ENCODE measurements at places on chromosomes 7 and 10.
A peak's percentile ranks its signal among the peaks of the same experiment; 100 is the strongest.

- DNase-seq = no peak
Measured at GRCh38 chr7:22460363-22460988, 39.5 kb downstream of the STEAP1B start.

GRCh38 chr7:155230169-155230593, 67.5 kb upstream of the INSIG1 start:
- DNase-seq = peak; percentile 95

GRCh38 chr10:46286991-46287693, at the start of gene ANTXRL:
TSS of gene ANTXRL (plus strand) at chr10:46286997. CDS start at chr10:46287263, 266 bp downstream.
- DNase-seq = no peak

DNA sequence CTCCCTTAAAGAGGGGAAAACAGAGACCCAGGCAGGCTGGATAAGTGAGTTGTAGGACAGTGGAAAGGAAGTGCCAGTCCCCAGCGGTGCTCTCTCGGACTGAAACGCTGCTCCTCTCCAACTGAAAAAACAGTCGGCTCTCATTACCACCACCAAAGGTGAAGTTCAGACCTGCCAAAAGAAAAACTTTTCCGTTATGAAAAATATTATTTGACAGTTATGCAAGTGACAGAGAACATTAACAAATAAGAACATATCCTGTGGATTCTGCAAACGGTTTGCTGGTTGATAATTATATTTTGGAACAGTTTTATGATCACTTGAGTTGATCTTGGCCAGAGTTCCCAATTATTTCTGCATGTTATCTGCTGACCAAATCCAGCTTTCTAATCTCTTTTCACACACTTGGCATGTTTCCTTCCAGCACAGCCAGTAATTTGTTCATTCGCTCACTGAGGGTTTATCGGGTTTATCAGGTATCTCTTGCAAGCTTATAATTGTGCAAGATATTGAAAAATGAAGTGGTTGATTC, 82.6 kb downstream of the PTPRE start:
- peak; percentile 60 for DNase-seq

DNA sequence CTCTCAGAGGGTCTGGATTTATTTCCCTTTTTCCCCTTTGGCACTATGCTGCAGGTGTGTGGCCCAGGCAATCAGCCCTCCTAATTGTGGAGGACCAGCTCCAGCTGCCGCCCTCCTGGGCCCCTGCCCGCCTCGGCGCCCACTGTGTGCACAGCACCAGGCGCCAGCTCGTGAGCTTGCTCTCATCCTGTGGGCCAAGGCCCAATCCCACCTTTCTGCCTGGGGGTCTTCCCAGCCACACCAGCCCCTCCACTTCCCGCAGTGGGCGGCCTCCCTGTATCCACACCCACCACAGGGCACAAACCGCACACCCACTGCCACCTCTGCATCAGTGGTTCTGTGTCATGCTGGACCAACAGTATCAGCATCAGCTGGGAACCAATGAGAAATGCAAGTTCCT, 25.5 kb upstream of the SLIT1 start:
- DNase-seq = no peak

DNA sequence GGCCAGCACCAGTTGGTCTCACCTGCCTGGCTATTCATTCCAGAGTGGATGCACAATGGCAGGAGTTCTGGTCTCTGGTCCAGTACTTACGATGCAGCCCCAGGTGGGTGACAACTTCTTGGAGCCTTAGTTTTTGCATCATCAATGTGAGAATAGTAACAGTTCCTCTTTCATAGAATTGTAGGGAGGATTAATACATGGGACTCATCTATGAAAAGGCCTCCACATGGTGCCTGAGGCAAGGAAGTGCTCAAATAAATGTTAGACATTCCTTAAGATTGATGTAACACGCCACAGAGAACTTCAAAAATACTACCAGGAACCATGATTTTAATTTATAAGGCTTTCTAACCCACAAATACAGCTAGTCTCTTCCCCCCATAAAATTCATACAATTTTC, 120.1 kb upstream of the CHST15 start:
- DNase-seq = no peak

DNA sequence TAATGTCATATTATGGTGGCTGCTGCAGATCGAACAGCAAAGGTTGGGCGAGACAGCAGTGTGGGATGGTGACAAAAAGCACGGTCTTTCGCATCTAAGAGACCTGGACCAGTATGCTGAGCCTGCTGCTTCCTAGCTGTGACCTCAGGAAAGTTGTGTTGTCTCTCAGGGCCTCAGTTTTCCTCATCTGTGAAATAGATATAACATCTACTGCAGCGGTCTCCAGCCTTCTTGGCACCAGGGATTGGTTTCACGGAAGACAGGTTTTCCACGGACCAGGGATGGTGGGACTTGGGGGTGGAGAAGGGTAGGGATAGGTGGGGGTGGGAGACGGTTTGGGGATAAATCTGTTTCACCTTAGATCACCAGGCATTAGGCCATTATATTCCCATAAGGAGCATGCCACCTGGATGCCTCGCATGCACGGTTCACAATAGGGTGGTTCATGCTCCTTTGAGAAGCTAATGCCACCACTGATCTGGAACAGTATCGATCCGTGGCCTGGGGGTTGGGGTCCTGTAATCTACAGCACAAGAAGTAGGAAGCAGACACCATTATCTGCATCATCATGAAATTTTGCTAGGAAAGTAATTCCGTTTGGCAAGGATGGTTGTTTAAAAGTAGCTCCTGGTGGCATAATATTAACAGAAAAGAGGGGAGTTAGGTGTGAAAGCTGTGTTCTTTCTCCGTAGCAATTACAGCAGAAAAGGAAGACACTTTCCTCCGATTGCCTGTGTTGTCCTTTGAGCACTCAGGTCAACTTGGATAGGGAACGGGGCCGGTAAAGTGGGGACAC, 10.8 kb downstream of the KLF6 start:
- DNase-seq = peak; percentile 70

DNA sequence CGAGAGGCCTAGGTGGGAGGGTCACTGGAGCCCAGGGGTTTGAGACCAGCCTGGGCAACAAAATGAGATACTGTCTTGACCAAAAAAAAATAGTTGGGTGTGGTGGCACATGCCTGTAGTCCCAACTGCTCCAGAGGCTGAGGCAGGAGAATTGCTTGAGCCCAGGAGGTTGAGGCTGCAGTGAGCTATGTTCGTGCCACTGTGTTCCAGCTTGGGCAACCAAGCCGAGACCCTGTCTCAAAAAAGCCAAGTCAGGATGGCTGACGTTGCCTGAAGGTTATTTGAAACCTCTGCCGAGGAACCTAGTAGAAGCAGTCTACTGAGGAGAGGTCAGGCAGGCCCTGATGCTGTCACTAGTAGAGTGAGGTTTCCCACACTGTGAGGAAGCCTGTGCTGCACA, 22.8 kb downstream of the DNAJB6 start:
- DNase-seq = no peak

DNA sequence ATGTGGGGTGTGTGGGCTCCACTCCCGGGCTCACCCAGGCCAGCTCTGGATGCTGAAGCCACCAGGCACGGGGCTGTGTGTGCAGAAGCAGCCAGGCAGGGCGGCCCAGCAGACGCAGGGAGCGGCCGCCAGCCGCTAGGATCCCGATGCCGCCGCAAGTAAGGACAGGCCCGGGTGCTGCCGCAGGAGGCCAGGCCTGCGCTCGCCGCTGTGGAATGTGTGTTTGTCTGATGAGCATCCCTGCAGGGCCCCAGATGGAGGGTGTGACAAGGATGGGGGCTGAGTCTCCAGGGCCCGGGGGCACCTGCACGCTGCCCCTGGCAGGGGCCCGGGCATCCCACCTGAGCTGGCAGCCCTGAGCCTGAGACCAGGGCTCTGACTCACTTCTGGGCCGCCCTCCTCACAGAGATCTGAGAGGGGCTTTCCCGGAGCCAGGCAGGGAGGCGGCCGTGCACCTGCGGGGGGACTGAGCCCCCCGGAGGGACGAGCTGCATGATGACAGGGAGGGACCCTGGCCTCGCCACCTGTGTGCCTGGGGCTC, 101.5 kb downstream of the FOXL3 start:
- no peak for DNase-seq

- DNase-seq = no peak
Measured at GRCh38 chr7:101553771-101554445, 75.2 kb downstream of the MYL10 start.

- peak; percentile 41 for DNase-seq
Measured at GRCh38 chr7:70856901-70857630, 274.9 kb upstream of the GALNT17 start.

DNA sequence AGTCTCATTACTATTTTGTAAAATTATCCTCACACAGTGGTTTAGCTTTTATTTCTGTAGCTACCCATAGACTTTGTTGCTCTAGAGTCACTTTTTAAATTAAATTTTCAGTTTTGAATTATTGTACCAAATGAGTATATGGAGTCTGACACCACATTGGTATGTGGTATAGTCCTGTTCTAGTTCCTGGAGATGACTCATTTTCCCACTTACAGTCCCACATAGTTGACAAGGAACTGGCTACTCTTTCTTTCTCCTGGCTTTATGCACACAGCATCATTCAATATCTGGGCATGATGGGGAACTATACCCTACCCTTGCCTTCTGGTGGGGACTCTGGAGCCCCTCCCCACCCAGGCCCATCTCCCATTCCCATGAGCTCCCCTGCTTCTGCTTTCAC, 92.6 kb upstream of the RAB11FIP2 start:
- DNase-seq = peak; percentile 20

GRCh38 chr10:78203915-78204818, 170.5 kb downstream of the RPS24 start:
- DNase-seq = no peak

DNA sequence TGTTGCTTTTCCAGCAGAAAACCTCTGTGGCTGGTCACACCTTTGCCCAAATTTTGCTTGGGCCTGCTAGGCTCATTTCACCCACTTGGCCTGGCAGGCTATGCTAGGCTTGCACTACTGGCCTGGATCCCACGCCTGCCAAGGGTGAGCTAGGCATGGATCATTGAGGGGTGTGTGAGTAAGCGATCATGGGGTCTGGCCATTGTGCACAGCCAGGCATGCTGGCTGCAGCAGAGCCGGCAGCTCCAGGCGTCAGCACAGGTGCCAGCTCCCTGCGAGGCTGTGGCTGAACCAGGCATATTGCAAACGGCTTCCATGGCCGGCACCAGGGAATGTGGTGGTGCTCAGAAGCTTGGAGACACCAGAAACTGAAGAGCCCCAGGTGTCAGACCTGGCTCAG, 19.2 kb downstream of the CFAP70 start:
- DNase-seq = no peak

GRCh38 chr7:99997545-99998137, 17.8 kb upstream of the ZKSCAN1 start:
- peak; percentile 32 for DNase-seq

DNA sequence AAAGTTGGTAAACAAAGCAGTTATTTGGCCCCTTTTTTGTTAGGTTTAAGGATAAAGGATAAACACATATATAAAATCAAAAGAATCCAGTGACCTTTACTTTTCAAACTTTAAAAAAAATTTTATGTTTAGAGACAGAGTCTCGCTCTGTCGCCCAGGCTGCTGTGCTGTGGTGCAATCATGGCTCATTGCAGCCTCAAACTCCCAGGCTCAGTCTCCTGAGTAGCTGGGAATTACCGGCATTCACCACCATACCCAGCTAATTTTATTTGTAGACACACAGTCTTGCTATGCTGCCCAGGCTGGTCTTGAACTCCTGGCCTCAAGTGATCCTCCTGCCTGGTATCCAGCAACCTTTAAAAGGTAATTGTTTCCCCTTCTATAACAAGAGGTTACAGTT, 31.3 kb downstream of the GNA12 start:
- peak; percentile 63 for DNase-seq

- DNase-seq = peak; percentile 82
Measured at GRCh38 chr10:133308421-133309099, at the start of the genes TUBGCP2 and ZNF511. TSS of gene TUBGCP2 (minus strand) at chr10:133308872. CDS start at chr10:133302941, 5,931 bp downstream. TSS of gene ZNF511 (plus strand) at chr10:133308914. CDS start at chr10:133308944, 30 bp downstream.

- DNase-seq = peak; percentile 21
Measured at GRCh38 chr10:114353383-114353782, 50.9 kb downstream of the AFAP1L2 start.

DNA sequence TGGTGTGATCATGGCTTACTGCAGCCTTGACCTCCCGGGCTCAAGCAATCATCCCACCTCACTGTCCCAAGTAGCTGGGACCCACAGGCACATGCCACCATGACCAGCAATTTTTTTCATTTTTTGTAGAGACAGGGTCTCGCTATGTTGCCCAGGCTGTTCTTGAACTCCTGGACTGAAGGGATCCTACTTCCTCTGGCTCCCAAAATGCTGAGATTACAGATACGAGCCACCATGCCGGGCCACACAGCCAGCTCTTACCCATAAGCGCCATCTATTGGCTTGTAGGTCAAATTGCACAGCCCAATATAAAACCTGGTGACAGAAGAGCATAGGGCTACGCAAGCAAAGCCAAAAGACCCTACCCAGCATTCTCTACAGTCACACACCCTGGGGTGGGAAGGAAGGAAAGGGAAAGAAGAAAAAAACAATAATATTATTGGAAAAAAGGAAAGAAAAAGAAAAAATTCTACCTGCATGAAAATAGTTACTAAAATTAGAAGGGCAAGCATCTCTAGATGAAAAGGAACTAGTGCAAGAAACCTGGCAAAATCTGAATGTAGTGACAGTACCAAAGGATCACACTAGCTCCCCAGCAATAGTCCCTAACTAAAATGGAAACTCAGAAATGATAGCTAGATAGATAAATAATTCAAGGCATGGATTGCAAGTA, 29.4 kb upstream of the AMPH start:
- peak; percentile 55 for DNase-seq

DNA sequence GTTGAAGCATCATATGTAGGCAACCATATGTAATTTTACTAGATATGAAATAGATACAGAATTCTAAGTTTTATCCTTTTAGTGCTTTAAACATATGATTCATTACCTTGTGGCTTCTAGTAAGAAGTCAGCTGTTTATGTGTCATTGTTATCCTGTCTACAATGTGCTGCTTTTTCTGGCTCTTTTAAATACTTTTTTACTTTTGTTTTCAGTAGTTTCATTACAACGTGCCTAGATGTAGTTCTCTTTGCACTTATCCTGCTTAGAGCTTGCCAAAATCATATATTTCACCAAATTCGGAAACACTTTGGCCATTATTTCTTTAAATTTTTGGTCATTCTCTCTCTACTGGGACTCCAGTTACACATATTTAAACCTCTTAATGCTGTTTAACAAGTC, 26.4 kb downstream of the YAE1 start:
- DNase-seq = peak; percentile 86

DNA sequence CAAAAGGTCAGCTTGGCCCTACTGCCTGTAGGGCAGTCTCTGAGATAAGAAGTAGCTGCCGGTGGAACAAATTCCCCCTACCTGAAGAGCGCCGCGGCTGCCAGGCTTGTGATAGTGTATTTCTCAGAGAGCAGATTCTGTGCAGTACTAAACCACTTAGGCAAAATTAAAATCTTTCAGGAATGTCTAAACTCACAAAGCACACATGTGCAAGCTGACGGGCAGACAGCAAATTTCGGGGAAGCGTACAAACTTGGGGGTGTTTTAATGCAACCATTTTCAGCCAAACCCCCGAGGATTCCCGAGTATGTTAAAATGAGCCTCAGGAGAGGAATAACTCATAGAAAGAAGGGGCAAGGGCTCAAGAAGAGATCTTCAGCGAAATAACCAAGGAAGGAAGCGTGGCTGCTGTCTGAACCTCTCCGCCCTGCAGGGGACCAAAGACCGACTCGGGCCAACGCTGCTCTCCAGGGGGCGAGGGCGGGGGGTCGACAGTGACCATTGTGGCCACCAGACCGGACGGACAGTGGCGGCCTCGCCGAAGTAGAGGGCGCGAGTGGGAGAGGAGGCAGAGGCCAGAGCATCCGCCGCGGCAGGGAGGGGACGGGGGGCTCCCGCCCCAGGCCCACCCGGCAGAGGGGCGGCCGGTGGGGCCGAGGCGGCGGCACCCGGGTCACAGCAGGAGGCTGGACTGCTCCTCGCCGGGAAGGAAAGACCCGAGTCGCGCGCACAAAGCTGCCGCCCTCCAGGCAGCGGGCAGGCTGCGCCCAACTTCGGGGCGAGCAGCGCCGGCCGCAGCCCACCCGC, 819 bp downstream of the HYCC1 start:
- no peak for DNase-seq
